ENCODE measurements at places on chromosomes 7 and 10.

DNA sequence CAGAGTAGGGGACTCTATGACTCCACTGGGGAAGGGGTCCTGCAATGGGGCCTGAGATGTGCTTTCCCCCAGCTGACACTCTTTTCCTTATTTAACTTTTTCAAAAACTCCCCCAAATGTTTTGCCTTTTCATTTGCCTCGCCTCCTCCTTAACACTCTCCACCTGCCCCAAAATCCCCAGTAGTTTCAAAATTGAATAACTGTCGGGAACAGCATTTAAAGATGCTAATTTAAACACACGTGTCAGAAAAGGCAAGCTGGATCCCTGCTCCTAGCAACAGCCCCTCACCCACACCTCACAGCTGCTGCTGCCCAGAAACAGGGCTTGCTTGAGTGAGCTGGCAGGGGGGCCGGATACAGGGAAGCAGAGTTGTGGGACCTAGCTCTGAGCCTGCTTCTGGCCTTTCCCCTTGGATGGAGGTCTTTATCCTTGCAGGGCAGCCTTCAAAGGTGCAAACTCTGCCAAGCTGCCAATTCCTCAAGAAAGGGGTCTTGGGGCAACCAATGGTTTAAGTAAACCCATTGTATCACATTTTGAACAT, 115.3 kb downstream of the KCNMA1 start:
- DNase-seq, result no peak

DNA sequence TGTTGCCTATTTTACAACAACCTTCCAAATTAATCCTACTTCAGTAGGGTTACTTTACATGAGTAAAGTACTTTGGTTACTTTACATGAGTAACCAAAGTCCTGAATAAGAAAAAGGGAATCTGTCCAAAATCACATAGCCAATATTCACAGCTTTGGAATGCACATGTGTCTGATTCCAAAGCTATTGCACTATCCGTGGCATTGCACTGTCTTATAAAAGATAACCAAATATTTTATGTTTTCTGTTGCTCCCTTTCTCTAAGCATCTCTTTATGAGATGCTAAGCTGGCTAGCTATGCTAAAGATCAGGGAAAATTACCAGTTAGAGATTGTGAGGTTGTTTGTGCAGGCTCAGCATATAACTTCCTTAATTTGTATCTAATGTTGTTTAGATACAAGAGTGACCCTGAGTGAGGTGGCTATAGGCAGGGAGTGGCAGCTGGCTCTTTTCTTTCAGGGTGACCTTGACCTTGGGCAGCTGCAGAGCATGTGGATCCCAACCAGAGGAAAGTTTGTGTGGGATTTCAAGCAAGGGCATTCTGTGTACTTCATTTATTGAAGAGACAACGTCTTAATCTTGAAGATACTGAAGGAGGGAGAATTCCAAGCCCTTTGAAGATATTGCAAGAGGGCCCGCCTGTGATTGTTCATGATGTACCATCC, 366.1 kb upstream of the ANKRD30A start:
- no peak for DNase-seq

GRCh38 chr10:24575481-24576002, 148.1 kb downstream of the ARHGAP21 start:
- DNase-seq, result no peak

GRCh38 chr7:137976696-137977095, 25.2 kb downstream of the CREB3L2 start:
- DNase-seq, result no peak

DNA sequence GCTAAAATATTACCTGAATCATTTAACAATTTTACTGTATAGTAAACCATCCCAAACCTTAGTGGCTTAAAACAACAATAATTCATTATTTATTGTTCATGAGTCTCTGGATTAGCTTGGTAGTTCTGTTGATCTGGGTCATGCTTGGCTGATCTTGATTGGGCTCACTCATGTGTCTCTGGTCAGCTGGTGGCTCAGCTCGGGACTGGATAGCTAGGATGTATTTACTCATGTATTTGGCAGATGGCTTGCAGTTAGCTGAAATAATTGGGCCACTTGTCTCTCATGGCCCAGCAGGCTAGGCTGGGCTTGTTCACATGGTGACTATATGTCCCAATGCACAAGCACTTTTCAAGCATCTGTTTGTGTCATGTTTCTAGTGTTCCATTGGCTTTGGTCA, 262.8 kb downstream of the BBS9 start:
- no peak for DNase-seq

GRCh38 chr10:74380795-74381194, 229.8 kb downstream of the ADK start:
- no peak for DNase-seq

GRCh38 chr10:112286837-112287818, 3.9 kb downstream of the TECTB start:
- DNase-seq, result no peak

GRCh38 chr10:68489919-68490318, 18.1 kb upstream of the DNA2 start:
- DNase-seq, result no peak

DNA sequence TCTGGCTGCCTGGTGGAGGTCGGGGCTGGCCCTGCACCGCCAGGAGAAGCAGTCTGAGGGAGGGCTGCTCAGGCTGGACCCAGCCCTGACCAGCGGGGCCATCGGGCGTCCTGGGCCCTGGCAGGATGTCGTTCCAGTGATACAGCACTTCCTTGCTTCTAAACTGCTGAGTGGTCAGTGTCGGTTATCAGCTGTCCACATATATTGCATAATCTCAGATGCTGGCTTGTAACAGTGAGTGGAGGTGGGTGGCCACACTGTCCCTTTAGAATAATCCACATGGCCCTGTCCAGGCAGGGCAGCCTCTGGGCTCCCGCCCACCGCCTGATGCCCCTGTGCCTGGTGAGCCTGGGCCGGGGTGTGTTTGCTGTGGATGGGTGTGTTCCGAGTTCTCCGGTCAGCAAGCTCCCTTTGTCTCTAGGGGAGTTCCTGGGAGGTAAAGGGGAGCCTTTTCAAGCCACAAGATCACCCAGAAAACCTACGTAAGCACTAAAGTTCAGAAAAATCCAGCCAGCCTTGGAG, 86.1 kb downstream of the LHPP start:
- no peak for DNase-seq

- no peak for DNase-seq
Observed at GRCh38 chr7:131501422-131501821, 55.0 kb downstream of the PODXL start.

GRCh38 chr7:44794331-44794730, 2.1 kb upstream of the PPIA start:
- DNase-seq, result no peak

DNA sequence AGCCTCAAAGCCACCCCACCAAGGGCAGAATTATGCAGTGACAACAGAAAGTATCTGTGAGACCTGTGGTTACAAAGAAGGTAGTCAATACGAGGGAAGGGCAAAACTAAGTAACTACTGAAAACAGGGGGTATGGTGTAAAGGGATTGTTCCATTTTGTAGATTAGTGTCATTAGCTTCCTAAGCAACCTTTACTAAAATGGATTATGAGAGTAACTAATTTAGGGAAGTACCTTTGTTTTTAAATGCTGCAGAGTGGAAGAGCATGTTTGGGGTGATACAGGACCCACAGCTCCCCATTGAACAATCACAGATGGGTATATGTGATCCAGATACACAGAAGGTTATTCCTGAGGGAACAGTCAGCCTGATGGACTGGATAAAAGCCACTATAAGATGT, 51.3 kb upstream of the TAC1 start:
- no peak for DNase-seq

DNA sequence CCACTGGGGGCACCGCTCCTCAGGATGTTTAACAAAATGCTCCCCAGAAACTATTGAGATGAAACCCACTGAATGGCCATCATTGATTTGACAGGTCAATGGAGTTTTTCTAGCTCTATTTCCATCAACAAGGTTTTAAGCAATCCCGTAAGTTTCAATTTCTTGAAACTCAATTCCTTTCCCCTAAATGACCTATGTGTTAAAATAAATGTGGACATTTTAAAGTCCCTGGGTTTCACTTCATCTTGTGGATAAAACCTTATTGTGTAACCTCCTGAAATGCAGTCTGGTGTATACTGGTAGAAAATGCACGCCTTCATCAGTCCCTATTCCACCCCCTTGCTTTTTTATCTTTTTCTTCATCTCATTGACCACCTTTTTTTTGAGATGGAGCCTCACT, 8.9 kb upstream of the C7orf33 start:
- DNase-seq, result no peak

DNA sequence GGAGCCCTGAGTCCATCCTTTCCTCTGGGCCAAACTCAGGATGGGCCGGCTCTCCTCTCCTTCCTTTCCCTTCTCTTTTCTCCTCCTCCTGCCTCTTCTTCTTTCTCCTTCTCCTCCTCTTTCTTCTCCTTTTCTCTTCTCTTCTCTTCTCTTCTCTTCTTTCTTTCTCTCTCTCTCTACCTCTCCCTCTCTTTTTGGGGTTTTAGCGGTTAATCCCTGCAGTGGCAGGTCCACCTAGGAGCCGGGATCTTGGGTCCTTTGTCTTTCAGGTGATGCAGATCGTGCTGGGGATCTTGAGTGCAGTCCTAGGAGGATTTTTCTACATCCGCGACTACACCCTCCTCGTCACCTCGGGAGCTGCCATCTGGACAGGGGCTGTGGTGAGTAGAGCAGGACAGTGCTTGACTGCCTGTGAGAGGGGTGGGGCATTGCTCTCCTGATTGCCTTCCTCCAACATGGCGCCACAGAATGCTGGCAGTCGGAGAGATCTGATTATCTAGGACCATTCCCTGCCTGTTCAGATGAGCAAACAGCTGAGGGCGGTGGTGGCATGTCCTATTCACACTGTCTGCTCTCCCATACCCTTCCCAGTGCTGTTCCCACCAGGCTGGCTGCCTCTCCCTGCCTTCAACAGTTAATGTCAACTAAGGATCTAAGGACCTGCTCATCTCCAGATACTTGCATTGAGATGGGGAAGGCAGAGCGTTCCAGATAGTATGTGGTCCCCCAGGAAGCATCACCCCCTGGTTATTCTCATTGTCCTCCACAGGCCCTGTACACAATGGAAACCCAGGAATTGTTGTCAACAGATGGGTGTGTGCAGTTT, 1.6 kb downstream of the TMEM176A start:
- no peak for DNase-seq

GRCh38 chr10:7277432-7277831, 133.4 kb downstream of the SFMBT2 start:
- DNase-seq, result no peak

GRCh38 chr7:91995391-91996105, 54.9 kb downstream of the AKAP9 start:
- no peak for DNase-seq

- no peak for DNase-seq
Observed at GRCh38 chr7:66634816-66635215, 6.1 kb downstream of the KCTD7 start.

GRCh38 chr10:125989791-125990190, 93.4 kb downstream of the FANK1 start:
- DNase-seq, result no peak
